ENCODE measurements at places on chromosomes 5 and 9.

- no peak for DNase-seq
These were observed 3.9 kb downstream of the SHROOM1 start for GRCh38 chr5:132826424-132827082.

DNA sequence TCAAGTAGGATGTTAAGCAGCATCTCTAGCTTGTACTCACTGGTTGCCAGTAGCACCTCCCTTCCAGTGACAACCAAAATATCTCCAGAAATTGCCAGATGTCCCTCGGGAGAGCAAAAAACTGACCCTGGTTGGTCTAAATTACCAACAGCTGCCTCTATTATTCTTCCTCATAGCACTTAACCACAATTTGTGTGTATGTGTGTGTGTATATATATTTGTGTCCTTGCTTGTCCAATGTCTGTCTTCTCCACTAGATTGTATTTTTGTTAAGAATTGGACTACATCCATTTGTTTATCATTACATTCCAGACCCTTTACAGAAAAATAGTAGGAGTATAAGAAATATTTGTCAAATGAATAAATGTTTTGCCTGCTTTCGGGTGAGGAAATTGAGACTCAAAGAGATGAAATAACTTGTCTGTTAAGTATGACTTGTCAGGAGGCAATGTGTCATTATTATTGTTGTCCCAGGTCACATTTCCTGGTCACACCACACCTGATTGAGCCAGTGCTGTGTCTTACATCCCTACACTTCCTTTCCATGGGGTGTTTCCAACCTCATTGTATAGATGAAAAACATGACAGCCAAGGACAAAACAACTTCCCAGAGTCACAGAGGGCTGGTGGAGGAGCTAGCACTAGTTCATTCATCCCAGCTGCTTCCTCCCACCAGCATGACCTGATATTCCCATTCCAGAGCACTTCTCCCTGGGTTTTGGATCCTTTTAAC is 11.4 kb upstream of the GRPEL2 start:
- no peak for DNase-seq

DNA sequence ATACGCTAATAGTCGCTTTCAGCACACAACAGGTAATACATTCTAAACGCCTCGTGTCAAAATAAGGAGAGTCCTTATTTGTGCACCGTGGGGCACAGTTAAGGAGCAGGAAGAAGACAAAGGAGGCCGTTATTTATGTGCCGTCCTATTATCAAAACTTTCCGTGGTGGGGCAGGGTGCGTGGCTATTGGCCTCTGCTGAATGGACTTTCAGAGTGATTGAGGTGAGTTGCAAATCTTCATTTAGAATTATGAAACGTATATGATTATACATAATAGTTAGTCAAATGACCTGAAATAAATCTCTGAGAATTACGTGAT is 833 bp downstream of the C5orf24 start:
- no peak for DNase-seq

GRCh38 chr5:171480239-171480638 is 60.8 kb downstream of the FGF18 start:
- no peak for DNase-seq

- no peak for DNase-seq
These were observed 57.6 kb downstream of the GLIS3 start for GRCh38 chr9:4242239-4242638.

- no peak for DNase-seq
These were observed 301.0 kb downstream of the RASEF start for GRCh38 chr9:82761956-82762355.

DNA sequence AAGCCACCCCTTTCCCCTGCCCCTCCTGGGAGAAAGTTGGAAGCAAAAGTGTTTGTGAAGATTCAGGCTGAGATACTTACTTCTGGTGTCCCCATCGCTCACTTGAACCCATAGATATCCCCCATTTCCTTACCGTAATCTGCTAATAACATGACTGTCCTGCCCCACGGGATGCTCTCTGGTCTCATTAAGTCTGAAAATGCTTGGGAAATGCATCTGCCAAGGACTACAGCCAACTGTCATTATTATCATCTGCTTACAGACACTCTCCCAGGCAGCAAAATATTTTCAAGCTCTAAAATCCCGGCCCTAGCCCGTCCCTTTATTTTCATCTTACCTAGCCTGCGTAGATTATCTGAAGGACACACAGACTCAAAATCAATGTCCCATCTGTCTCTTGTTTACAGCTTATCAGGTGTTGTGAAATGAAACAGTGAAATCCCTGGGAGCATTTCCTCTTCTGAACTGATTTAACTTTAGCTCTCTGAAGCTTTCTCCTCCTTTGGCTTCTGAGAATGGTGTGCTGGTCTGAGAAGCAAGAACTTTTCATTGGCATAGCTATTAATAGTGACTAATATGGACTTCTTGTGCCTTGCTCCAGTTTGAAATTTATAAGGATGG is 126.9 kb upstream of the OSMR start:
- no peak for DNase-seq

DNA sequence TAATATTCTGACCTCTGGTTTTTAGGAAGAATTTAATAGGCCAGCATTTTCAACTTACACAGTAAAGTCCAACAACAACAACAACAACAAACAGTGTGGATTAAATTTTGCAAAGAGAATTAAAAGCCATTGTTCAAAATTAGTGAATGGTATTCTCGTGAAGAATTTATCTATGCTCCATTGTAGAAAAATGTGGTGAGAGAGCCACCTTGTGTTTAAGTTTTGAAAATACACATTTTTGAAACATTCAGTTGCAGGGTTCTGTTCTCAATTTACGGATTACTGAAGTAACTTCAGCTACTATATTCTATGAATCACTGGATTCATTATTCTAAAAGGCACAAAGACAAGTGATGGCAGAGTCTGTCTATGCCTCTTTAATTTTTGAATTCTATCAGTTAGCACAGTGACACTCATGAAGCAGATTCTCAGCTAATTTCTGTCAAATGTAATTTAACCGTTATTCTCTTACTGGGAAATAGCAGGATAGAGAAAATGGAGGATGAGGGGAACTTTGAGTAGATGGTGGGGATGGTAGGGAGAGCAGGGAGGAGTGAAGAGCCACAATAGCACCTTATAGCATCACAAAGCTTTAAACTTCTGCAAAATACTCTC is 11.0 kb downstream of the CCDC152 start:
- no peak for DNase-seq

DNA sequence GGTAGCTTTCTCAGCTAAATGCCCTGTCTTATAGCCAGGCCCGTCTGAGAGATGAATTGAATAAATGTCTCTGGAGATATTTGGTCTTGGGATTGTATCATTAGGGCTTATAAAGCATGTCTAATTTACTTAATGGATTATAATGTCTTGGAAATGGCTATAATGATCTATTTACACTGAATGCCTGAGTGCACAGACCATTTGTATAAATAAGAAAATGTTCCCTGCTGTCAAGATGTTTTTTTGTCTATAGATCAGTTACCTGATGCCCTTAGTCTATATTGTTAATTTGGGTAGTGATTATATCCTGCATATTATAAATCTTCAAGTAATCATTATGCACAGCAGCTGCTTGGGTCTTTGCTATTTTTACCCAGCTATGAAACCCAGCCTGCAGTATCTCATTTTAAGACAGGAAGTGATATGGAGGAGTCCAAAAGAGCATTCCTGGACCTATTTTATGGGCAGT is 112.9 kb upstream of the ACTBL2 start:
- no peak for DNase-seq

- no peak for DNase-seq
These were observed 193.8 kb downstream of the SLIT3 start for GRCh38 chr5:169106911-169107706.

- no peak for DNase-seq
These were observed 96.2 kb downstream of the CHSY3 start for GRCh38 chr5:130000460-130000859.

DNA sequence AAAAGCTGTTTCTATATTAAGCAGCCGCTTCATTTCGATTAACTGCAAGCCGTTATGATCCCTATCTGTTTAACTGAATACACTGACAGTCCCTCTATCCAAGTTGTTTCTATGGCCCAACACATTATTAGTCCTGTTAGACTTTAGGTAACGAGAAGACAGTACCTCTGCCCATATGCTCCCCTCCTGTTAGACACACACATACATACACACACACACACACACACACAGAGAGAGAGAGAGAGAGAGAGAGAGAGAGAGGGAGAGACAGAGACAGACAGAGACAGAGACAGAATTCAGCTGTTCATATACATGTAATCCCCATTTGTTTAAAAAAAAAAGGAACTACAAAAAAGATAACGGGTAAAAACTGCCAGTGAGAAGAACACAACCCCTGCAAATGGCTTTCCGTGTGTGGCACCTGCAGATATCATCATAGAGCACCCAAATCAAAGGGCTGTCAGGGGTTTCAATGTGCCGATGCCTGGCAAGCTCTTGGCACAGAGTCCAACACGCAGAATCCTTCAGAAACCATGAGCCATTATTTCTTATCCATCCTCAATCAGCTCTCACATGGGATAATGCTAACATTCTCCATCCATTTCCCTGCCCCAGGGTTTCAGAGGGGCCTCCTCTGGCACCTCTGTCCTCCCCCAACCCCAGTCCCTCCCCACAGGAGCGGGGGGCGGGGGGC is 144.0 kb downstream of the MYO10 start:
- DNase-seq, result no peak

DNA sequence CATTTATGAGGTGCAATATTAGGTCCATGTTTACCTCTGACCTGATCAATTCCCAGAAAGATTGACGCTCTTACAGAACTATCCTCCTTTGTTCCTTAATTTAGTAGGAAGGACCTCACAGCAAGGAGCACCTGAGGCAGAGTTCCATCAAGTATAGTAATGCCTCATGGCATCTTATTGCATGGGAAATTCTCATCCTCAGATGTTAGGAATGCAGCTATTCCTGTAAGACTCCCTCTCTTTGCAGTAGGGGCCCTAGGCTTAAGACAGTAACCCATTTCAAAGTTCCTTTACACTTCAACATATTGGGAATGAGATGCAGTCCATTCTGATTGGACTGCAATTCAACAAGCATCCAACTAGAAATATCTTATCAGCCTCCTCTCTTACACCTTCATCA is 69.8 kb downstream of the SLCO4C1 start:
- no peak for DNase-seq

DNA sequence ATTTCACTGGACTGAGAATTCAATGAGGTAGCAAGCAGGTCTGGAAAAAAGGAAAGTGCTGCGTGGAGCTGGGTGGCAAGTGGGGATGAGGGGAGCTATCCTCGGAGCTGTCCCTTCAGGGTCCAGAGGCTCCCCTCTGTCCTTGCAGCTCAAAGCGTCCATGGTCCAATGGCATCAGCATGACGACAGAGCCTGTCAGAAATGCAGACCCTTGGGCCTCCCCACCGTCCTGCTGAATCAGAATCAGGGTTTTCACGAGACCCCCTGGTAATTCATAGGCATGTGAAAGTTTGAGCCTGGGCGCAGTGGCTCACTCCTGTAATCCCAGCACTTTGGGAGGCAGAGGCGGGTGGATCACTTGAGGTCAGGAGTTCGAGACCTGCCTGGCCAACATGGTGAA is 5.5 kb downstream of the HIGD2A start:
- no peak for DNase-seq

GRCh38 chr5:178150977-178151734 is 2.5 kb downstream of the NHP2 start:
- DNase-seq, result no peak
